Activated naive CD8-positive, alpha-beta T cell treated with anti-CD3 and anti-CD28 coated beads, Interleukin-2, amount 50 U/mL, for 16 hours (primary cell): ENCODE measurements at places on chromosomes 16 and 17.

GRCh38 chr17:48472411-48473281, 42.6 kb upstream of the SKAP1 start:
- DNase-seq = no peak

- DNase-seq = no peak
Observed at GRCh38 chr16:85460252-85461021, 152.7 kb upstream of the GSE1 start.

DNA sequence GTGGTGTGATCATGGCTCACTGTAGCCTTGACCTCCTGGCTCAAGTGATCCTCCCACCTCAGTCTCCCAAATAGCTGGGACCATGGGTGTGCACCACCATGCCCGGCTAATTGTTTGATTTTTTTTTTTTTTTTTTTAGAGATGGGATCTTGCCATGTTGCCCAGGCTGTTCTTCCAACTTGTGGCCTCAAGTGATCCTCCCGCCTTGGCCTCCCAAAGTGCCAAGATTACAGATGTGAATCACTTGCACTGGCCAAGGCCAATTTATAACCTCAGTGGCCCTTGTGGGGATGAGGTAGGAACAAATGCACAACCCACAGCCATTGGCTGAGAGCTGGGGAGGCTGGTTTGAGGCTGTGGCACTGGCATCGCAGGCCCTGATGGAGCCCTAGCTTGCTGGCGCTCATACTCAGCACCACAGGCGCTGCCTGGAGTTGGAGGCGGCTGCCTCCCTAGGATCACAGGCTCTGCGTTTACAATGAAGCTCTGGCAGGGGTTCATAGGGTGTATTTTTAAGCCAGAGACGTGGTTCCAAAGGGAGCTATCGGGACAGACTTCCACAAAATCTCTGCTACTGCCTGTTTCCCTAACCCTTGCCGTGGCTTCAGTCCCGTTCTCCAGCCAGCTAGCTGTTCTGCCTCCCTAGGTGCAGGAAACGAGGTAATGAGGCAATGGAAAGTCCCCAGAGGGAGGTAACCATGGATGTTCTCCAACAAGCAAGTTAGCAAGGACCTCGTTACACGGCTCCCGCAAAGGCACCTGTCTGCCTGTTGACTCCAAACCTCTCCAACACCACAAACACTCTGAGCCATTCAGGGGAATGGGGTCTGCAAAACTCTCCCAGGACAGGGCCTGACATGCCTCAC, 2.9 kb downstream of the ABCA3 start:
- DNase-seq = no peak

GRCh38 chr17:66953630-66954020, 10.9 kb upstream of the CACNG4 start:
- DNase-seq = no peak
